Stimulated activated CD4-positive, alpha-beta T cell treated with anti-CD3 and anti-CD28 coated beads, Interleukin-2, amount 100 ng/mL, for 24 hours (primary cell): ENCODE measurements at places on chromosomes 5 and 9.

- DNase-seq: no peak
Measured at GRCh38 chr5:101720033-101720432, 576.1 kb downstream of the SLCO4C1 start.

- DNase-seq: no peak
Measured at GRCh38 chr5:32222723-32223470, 48.8 kb upstream of the GOLPH3 start.

- no peak for DNase-seq
Measured at GRCh38 chr9:133704711-133705181, 33.4 kb downstream of the SARDH start.

GRCh38 chr5:100913298-100913697 is 10.2 kb upstream of the ST8SIA4 start:
- no peak for DNase-seq

- no peak for DNase-seq
Measured at GRCh38 chr5:180389252-180390101, 36.3 kb upstream of the GFPT2 start.
